ENCODE measurements at places on chromosomes 2 and 18.

GRCh38 chr2:99285526-99285925 is 15.5 kb downstream of the LYG1 start:
- DNase-seq = no peak

GRCh38 chr18:75203416-75204268 is 5.3 kb downstream of the PTGR3 start:
- DNase-seq = no peak

DNA sequence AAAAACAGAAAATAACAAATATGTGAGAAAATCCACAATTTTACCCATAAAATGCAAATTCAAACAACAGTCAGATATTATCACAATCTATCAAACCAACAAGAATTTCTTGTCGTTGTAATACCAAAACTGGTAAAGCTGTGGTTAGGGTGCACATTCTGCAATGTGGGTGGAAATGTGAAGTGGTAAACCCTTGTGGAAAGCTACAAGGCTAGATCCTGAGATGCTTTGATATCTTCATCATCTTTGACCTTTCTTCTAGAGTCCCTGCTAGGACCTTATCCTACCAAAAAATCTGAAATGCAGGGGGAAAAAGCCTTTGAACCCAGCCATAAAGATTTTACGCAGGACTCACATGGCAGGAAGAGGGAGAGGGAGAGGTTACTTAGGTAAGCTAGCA is 17.2 kb upstream of the ATG16L1 start:
- DNase-seq = no peak

DNA sequence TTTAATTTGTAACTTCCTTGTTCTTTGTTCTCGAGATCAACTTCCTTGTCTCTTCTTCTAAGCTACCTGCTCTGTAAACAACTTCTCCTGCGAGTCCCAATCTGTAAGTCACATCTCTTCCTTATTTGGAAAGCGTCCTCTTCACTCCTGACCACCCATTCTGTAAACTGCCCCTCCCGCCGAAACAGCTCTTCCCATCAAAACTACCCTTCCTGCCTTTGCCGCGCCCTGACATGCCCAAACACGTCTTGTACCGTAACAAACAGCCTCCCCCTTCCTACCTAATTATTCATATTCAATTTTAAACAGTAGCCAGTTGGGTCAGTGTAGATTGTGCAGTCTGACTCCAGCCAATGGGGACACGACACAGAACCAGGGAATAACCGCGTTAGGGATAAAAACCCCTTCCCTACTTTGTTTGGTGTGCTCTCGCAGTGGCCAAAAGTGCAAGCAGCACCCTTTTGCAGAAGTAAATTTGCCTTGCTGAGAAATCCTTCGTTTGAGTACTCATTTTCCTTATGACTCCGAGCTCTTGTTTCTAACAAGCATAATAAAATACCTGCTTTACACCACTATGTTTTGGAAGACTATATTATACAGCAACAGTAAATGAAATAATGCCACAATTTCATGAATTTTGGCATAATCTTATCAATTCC is 39.8 kb downstream of the PIAS2 start:
- DNase-seq = no peak

GRCh38 chr2:100833331-100833730 is 13.4 kb downstream of the NPAS2 start:
- no peak for DNase-seq

DNA sequence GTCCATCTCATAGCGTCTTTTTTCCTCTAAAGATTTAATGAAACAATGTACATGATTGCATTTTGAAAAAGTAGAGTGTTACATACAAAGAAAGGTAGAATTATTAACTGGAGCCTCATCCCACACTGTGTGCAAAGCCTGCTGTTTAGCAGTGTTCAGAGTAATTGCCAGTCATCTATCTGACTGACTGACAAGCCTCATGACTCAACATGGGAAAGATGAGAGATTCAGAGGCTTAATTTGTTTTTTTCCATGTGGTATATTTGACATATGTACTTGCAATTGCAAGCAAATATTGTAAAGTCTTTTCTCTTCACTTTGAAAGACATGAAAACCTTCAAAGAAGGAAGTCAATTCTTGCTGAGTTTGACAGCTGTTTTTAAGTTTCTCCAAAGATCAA is 14.7 kb downstream of the PCARE start:
- no peak for DNase-seq

DNA sequence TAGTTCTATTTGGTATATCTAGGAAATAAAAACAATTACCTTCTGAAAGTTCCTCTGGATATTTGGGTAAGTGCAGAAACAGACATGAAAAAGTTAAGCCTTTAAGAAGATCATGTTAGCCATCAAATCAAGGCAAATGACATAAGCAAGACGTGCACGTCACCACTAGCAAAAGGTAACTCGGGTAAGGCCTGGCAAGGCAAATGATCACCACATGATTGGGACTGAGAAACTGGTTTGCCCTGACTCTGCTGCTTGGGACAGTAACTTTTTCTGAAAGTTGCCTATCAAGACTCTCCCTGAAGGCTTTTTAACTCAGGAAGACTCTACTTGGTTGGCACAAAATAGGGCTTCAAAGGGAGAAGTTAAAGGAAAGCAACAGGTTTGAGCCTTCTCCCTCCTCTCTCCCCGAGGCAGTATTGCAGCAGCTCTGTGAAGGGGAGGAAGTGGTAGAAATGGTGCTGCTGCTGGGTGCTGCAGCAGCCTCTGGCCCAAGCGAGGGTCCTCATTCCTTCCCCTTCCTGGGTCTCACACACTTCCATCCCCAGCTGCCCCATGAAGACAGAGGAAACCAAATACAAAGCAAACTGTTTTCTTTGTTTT is 17.1 kb upstream of the TMEM237 start:
- no peak for DNase-seq

Measured in activated CD4-positive, alpha-beta T cell treated with anti-CD3 and anti-CD28 coated beads, Interleukin-2, amount 50 U/mL, for 24 hours (primary cell).